ENCODE measurements at places on chromosomes 11 and 22.

DNA sequence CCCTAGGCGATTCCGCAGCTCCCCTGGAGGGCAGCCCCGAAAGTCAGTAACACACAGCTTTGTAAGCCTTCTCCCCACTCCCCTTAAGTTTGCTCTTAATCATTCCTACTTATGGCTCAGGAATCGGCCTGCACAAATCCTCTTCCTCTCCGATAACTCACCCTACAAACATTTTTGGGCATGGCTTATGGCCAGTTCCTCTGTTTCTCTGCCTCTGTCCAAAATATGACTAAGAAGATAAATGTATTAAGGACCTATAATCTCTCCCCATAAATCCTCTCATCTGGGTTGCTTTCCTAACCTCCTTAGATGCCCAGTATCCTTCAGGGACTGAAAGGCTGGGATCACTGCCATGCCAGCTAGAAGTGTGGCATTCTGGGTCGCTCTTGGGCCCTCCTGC is 41.0 kb downstream of the PAMR1 start:
- DNase-seq: no peak

GRCh38 chr11:112723676-112724495 is 237.3 kb upstream of the NCAM1 start:
- no peak for DNase-seq

- DNase-seq: no peak
Measured at GRCh38 chr22:38221908-38222796, 20.4 kb downstream of the MAFF start.

- no peak for DNase-seq
Measured at GRCh38 chr11:17986007-17986710, 26.7 kb downstream of the SERGEF start.

DNA sequence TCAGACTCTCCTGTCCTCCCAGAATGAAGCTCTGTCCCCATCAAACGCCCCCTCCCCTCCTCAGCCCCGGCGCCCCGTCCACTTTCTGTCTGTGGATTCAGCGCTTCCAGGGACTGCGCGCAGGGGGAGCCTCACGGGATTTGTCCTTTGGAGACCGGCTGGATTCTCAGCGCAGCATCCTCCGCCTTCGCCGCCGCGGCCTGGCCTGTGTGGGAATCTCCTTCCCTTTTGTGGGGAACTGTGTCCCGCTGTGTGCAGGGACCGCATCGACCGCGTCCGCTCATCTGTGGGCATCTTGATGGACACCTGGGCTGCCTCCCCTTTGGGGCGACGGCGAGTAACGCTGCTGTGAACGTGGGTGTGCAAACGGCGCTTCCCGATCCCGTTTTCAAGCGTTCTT is 1.1 kb upstream of the SCT start:
- no peak for DNase-seq

Measured in stimulated activated CD8-positive, alpha-beta memory T cell treated with anti-CD3 and anti-CD28 coated beads, Interleukin-4, amount 100 ng/mL, for 24 hours (primary cell).